ENCODE measurements at places on chromosomes 6 and 20.
A peak's percentile ranks its signal among the peaks of the same experiment; 100 is the strongest.

- DNase-seq, result no peak
Observed at GRCh38 chr6:85008296-85009009, 244.1 kb upstream of the TBX18 start.

DNA sequence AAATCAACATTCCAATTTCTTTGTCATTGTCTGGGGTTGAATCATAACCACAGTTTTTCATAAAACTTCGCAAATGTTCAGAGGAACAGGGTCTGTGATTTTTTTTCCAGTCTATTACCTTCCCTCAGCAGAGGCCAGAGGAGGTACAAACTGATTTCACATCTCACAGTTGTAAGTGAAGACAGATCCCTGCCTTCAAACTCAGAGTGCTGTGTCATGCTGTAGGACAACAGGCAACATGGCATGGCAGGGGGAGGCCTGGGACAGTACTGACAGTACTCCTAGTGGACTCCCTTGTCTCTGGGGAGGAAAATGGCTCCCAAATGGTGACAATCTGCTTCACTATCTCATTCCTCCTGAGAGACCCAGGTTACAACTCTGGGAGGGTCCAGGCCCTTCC lies 308.6 kb downstream of the CDC5L start:
- no peak for DNase-seq

DNA sequence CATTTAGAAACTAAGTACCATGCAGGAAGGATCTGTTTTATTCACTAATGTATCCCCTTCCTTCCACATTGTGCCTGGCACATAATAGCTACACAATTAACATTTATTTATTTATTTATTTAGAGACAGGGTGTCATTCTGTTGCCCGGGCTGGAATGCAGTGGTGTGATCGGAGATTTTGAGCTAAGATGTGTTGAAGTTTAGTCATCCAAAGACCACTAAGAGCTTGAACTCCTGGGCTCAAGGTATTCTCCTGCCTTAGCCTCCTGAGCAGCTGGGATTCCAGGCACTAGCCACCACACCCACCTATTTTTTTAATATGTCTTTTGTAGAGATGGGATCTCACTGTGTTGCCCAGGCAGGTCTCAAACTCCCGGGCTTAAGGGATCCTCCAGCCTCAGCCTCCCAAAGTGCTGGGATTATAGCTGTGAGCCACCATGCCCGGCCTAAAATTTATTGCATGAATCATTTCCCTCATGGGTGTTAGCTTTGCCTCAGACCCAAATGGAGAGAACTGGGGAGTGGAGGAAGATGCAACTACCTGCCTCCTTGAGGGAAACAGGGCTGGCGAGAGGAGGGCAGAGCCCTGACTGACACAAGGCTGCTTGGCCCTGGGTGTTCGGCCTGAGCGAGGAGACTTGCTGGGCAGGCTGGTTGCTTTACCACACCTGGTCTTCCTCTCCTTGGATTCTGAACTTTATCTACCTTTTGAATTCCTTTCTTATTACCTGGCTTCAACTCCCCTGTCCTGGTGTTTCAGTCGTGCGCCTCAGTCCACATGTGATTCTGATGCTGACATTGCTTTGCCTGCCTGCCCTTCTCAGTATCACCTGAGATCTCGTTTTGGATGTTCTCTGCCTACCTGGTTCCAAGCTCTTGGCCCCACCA lies 1.7 kb upstream of the DYNLT1 start:
- no peak for DNase-seq

GRCh38 chr6:16762268-16762549 lies 949 bp upstream of the ATXN1 start:
- DNase-seq, result no peak

GRCh38 chr6:79544299-79544927 lies 7.2 kb upstream of the LCA5 start:
- peak; percentile 39 for DNase-seq

- DNase-seq, result no peak
Observed at GRCh38 chr6:123276546-123276980, 280.5 kb downstream of the CLVS2 start.

DNA sequence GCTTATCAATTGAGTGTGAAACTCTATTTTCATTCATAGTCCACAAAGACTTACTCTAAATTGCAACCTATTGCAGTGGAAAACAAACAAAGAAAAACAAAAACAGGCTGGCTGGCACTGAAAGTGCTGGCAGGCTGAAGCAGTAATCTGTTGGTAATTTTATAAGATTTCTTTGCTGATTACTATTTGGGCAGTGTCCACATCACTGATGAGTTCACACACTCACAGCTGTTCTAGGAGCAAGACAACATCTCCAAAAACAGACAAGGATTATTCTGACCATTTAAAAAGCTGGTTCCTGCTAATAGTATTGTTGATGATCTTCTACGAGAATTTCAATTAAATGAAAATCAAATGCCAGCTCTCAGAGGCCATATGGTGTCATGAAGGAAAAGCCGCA lies 26.9 kb downstream of the MARCKS start:
- DNase-seq, result no peak

GRCh38 chr20:16243470-16243869 lies 329.8 kb downstream of the KIF16B start:
- DNase-seq, result no peak

- DNase-seq, result no peak
Observed at GRCh38 chr20:62642666-62643520, 590 bp downstream of the SLCO4A1 start.

GRCh38 chr6:3159805-3160781 lies 2.7 kb upstream of the TUBB2A start:
- no peak for DNase-seq

DNA sequence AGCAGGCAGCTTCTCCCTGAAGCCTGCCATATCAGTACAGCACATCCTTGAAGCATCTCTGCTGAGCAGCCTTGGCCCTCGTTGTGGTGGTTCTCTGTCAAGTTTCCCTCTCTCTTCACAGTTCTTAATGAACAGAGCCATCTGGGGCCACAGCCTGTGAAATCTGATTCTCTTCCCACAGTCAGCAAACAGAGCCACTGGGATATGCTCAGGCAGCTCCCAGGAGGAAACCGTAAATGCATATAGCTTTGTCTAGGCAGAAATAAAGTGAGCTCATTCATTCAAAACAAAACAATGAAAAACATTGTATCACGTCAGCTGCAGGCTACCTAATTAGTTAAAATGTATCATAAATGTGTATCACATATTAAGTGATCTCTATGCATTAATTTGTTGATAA lies 80.3 kb downstream of the TBC1D7 start:
- no peak for DNase-seq

DNA sequence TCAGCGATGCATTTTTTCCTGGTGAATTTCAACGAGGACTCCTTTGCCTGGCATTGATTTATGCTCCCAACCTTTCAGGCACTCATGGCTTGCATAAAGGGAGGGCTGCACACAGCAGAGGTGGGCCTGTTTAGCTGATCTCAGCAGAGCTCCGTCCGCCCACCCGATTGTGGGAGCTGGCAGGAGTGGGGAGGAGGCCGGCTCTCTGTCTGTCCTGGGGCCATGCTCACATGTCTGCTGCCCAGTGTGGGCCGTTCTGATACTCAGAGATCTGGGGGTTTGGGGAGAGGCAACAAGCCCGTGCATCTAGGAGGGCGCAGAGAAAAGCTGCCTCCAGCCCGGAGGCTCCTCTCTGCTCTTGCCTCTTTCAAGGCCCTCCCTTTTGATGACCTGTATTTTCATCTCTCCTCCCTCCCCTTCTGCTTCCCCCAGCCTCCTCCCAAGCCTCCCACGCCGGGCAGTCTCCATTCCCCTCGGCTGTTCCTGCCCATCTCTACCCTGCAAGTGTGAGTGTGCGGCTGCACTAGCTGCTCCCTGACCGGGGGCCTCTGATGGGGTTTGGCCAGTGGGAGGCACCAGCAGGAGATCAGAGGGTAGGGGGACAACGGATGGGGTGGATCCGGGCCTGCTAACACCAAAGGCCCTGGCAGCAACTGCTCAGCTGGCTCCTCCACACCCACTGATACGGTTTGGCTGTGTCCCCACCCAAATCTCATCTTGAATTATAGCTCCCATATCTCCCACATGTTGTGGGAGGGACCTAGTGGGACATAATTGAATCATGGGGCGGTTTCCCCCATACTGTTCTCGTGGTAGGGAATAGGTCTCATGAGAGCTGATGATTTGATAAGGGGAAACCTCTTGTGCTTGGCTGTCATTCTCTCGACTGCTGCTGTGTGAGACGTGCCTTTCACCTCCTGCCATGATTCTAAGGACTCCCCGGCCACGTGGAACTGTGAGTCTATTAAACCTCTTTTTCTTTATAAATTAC lies 39.6 kb upstream of the MLN start:
- no peak for DNase-seq

DNA sequence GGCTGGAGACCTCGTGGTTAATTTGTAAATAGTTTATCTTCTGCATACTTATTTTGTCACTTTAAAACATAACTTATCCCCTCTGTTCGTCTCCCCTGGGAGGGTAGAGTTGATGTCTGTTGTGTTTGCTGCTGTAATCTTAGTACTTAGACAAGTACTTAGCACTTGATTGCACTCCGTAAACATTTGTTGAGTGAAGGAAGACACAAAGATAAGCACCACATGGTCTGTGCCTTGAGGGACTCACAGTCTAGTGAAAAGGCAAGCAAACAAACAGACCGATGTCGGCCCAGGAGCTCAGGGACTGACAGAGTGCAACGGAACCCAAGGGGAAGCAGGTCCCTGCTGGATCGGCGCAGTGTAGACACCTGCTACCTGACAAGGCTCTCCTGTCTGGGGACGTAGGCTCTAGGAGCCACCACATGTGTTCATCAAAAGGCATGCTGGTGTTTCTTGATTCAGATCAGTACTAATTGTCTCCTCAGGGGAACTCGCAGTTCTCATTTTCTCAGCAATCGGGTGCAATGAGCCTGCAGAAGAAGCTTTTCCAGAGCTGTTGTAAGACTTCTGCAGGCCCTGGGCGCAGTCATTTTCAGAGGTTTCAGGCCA lies 31.4 kb downstream of the EDN3 start:
- no peak for DNase-seq

GRCh38 chr6:125018136-125018535 lies 55.9 kb downstream of the RNF217 start:
- DNase-seq, result no peak

DNA sequence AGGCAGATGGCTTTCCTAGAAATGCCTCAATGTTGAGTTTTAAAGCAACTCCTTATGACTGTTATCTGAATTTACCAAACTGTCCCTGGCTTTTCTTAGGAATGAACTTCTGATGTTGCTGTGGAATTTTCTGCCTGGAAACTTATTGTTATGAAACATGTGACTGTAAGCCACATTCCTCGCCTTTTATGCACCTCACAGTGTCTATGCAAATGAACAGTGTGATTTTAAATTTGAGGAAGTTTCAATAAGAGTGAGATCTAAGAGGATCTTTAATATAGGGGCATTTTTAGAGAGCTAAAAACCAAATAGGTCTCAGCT lies 2.4 kb upstream of the CCR6 start:
- no peak for DNase-seq

GRCh38 chr6:1091900-1092299 lies 220.0 kb upstream of the FOXQ1 start:
- DNase-seq, result no peak

GRCh38 chr6:106724848-106725247 lies 95.5 kb downstream of the QRSL1 start:
- no peak for DNase-seq

DNA sequence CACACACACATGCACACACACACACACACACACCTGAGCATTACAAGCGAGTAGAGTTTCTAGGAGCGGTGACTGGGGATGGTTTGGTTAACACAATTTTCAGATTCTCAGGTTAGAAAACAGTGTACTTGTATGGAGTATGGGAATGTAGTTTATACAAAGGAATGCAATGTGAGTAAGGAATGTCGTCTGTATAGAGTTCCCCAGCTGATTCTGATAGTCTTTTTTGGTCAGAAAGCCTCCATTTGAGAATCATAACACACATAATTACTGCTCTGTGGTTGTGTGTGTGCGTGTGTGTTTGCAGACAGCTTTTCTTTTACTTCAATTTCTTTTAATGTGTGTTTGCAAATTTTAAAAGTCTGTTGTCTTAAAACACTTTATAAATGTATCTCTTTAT lies 93.2 kb downstream of the MYO6 start:
- no peak for DNase-seq
